Right ventricle myocardium inferior (tissue), 1 donor: ENCODE measurements at places on chromosomes 2 and 18.
A peak's percentile ranks its signal among the peaks of the same experiment; 100 is the strongest.

- no peak for DNase-seq
Measured at GRCh38 chr18:78701771-78702396, 277.7 kb upstream of the SALL3 start.

DNA sequence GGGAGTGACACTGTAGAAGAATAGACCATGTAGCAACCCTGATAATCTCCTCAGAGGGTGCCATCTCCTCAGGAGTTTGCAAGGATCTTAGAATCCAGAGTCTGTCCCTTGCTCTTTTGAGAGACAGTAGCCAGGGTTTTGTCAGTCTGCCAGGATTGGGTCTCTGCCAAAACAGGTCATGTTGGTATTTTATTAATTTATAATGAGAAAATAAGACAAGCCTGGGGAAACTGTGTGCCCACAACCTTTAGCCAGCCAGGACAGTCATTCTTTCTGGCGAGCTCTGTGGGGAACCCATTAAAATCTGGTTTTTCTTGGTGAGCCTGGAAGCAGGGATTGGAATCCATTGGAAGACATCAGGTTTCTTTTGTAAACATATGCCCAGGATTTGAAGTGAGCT, 78.6 kb downstream of the PTPRM start:
- DNase-seq: no peak

GRCh38 chr18:58823412-58823811, 41.3 kb upstream of the ZNF532 start:
- DNase-seq: no peak

GRCh38 chr18:12777500-12777944, 74.7 kb downstream of the PSMG2 start:
- DNase-seq: no peak

DNA sequence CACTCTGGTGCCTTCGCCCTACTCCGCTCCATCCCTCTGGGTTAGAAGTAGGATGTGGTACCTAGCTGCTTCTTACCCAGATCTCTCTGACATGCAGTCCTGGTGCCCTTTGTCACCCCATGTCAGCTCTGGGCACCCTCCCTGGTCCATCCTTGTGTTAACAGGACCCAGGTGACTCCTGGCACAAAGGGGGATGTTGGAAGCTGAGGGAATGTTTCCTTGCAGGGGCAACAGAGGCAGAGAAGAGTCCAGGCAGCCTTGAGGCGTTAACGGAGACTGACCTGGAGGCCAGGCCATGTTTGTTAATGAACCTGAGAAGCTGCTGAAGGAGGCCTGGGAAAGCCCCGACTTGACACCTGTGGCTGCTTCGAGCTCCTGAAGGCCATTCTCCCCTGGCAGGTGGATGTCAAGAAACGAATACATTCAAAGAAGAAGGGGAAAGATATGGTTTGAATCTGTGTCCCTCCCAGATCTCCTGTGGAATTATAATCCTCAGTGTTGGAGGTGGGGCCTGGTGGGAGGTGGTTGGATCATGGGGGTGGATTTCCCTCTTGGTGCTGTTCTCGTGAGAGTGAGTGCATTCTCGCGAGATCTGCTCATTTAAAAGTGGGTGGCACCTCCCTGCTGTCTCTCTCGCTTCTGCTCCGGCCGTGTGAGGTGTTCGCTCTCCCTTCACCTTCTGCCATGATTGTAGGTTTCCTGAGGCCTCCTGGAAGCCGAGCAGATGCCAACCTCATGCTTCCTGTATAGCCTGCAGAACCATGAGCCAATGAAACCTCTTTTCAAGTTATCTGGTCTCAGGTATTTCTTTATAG, 31.4 kb downstream of the NPPC start:
- DNase-seq: no peak

GRCh38 chr2:10383960-10384734, 64.0 kb downstream of the ODC1 start:
- DNase-seq: no peak

DNA sequence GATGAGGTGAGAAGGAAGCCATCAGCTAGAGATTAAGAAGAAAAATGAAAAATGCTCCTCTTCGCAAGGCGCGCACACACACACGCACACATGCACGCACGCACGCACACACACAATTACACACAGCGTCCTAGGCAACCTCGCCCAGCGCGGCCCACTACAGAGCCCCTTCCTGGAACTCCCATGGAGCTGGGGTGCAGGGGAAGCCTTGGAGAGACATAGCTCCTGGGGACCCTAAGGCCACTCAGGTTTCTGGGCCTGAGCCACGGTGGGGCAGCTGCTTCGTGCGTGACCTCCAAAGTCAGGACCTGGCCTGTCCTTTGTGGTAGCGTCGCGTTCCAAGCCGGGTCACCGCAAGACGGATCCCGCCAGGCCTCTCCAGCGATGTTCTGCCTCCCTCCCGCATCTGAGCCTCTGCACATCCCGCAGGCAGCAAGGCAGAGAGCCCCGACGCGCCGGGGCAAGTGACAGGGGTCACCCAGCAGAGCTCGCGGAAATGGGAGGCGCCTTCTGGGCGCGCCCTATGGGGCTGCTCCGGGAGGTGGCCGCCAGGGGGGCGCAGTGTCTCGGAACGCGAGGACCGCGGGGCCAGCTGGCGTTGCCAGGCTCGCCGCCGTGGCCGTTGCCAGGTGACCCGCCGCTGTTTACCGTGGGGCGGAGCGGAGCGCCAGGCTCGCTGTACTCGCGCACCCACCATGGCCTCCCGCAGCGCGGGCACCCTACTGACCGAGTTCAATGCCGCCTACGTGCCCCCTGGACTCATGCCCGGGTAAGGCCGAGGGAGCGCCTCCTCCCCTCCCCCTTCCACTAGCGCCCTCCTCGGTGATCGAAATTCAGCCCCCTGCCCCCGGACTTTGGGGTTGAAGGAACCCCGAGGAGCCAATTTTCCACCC, 79.0 kb downstream of the CIB4 start:
- peak; percentile 66 for DNase-seq

- no peak for DNase-seq
Measured at GRCh38 chr2:12797815-12798214, 81.1 kb downstream of the TRIB2 start.

GRCh38 chr2:146077156-146077555, 1557.2 kb upstream of the ZEB2 start:
- no peak for DNase-seq
